Articular chondrocyte of knee joint (primary cell): ENCODE measurements at places on chromosomes 2 and 18. TPM values are rescaled to one million over a fixed set of nuclear protein-coding genes. Genes with fewer than 3 reads are reported as not detected.

The CD28 gene
- under 0.01 TPM in 2 replicates for total RNA-seq

The AQP12A gene
- not detected in 2 replicates for total RNA-seq

The ADAM23 gene
- total RNA-seq = 0.13 and 0.76 TPM in 2 replicates

The DNAJC27 gene
- total RNA-seq = 8.6 and 11.6 TPM in 2 replicates

The VSNL1 gene
- total RNA-seq = 0.11 and 0.13 TPM in 2 replicates

The C2orf72 gene
- 0.65 and 2.1 TPM in 2 replicates for total RNA-seq

The CREG2 gene
- under 0.01 and 0.22 TPM in 2 replicates for total RNA-seq

The FBLN7 gene
- 3.1 and 6.2 TPM in 2 replicates for total RNA-seq

The DAPL1 gene
- total RNA-seq = 0.22 TPM in 1 of 2 replicates, not detected in the other

The LPIN2 gene
- 55.8 and 57.4 TPM in 2 replicates for total RNA-seq

The PAX8 gene
- total RNA-seq = 0.65 and 0.86 TPM in 2 replicates

The SNORC gene
- total RNA-seq = 0.65 and 1.2 TPM in 2 replicates

The ANKRD30B gene
- total RNA-seq = under 0.01 TPM in 1 of 2 replicates, not detected in the other

The FHOD3 gene
- total RNA-seq = 38.3 and 49.9 TPM in 2 replicates

The IL1A gene
- not detected in 2 replicates for total RNA-seq

The EN1 gene
- 0.26 TPM in 1 of 2 replicates, not detected in the other for total RNA-seq

The TSGA10 gene
- 4.3 and 6.9 TPM in 2 replicates for total RNA-seq

The GREB1L gene
- total RNA-seq = under 0.01 and 0.11 TPM in 2 replicates

The MFSD6 gene
- 3.9 and 8.9 TPM in 2 replicates for total RNA-seq

The C2orf76 gene
- 11.5 and 18.9 TPM in 2 replicates for total RNA-seq

The SH3RF3 gene
- total RNA-seq = 8.2 and 10.8 TPM in 2 replicates

The LYPD6B gene
- 0.52 and 2.4 TPM in 2 replicates for total RNA-seq

The MC2R gene
- not detected in 2 replicates for total RNA-seq

The ASIC4 gene
- under 0.01 TPM in 1 of 2 replicates, not detected in the other for total RNA-seq

The RPRM gene
- total RNA-seq = not detected in 2 replicates

The MAL gene
- total RNA-seq = not detected in 2 replicates

The INO80B gene
- 12.2 and 12.3 TPM in 2 replicates for total RNA-seq

The DSG1 gene
- not detected in 2 replicates for total RNA-seq

The TSPYL6 gene
- under 0.01 TPM in 1 of 2 replicates, not detected in the other for total RNA-seq

The SPEG gene
- 18.6 and 28.7 TPM in 2 replicates for total RNA-seq

The CLEC4F gene
- not detected in 2 replicates for total RNA-seq

The ANKRD30BL gene
- not detected in 2 replicates for total RNA-seq

The VAMP5 gene
- 30.2 and 35.7 TPM in 2 replicates for total RNA-seq

The HAAO gene
- total RNA-seq = 4.1 and 7.1 TPM in 2 replicates

The ALPP gene
- total RNA-seq = not detected in 2 replicates

The GLS gene
- 513 and 659 TPM in 2 replicates for total RNA-seq

The UGT1A7 gene
- not detected in 2 replicates for total RNA-seq

The AKAIN1 gene
- not detected in 2 replicates for total RNA-seq

The ITGB6 gene
- total RNA-seq = 0.11 TPM in 1 of 2 replicates, not detected in the other

The UGT1A10 gene
- total RNA-seq = not detected in 2 replicates

The EPHA4 gene
- 24.6 and 36.0 TPM in 2 replicates for total RNA-seq

The PLGLB1 gene
- total RNA-seq = 2.2 and 3.7 TPM in 2 replicates

The ZNF385B gene
- 13.5 and 19.7 TPM in 2 replicates for total RNA-seq

The SCG2 gene
- total RNA-seq = 5.4 and 6.8 TPM in 2 replicates

The CTAGE1 gene
- not detected in 2 replicates for total RNA-seq

The CACNB4 gene
- total RNA-seq = 93.8 and 102 TPM in 2 replicates

The CRACDL gene
- total RNA-seq = under 0.01 and 0.11 TPM in 2 replicates

The PROKR1 gene
- 0.11 TPM in 1 of 2 replicates, not detected in the other for total RNA-seq

The EMX1 gene
- total RNA-seq = not detected in 2 replicates

The GKN2 gene
- not detected in 2 replicates for total RNA-seq

The NT5C1B gene
- total RNA-seq = not detected in 2 replicates

The RAX gene
- not detected in 2 replicates for total RNA-seq

The AGXT gene
- total RNA-seq = not detected in 2 replicates

The SPP2 gene
- not detected in 2 replicates for total RNA-seq

The SLC14A1 gene
- total RNA-seq = 0.65 and 5.0 TPM in 2 replicates

The ACVR1 gene
- 50.5 and 60.1 TPM in 2 replicates for total RNA-seq

The HK2 gene
- 31.9 and 37.1 TPM in 2 replicates for total RNA-seq
